ENCODE measurements at places on chromosomes 1 and 21. TPM values are rescaled to one million over a fixed set of nuclear protein-coding genes. Genes with fewer than 3 reads are reported as not detected.

SPRTN gene
- total RNA-seq, result 15.1 TPM

PIGR gene
- not detected for total RNA-seq

GPX7 gene
- total RNA-seq, result 36.6 TPM

HSD17B7 gene
- 16.8 TPM for total RNA-seq

FAM167B gene
- total RNA-seq, result 0.79 TPM

B3GALT2 gene
- 0.25 TPM for total RNA-seq

FNDC5 gene
- 1.2 TPM for total RNA-seq

REN gene
- not detected for total RNA-seq

ADORA3 gene
- total RNA-seq, result 0.06 TPM

TPTE gene
- not detected for total RNA-seq

ALX3 gene
- total RNA-seq, result not detected

SEMA4A gene
- 6.8 TPM for total RNA-seq

Data from aortic smooth muscle cell (primary cell).